ENCODE measurements at places on chromosomes 1 and 21.

- no peak for DNase-seq
Observed at GRCh38 chr1:1628754-1629429, 3.1 kb upstream of the MMP23B start.

GRCh38 chr1:192817246-192817645 lies 8.4 kb downstream of the RGS2 start:
- no peak for DNase-seq

- DNase-seq, result no peak
Observed at GRCh38 chr1:8740034-8740449, 77.4 kb downstream of the RERE start.

GRCh38 chr1:211378844-211379243 lies 52.2 kb downstream of the TRAF5 start:
- DNase-seq, result no peak

DNA sequence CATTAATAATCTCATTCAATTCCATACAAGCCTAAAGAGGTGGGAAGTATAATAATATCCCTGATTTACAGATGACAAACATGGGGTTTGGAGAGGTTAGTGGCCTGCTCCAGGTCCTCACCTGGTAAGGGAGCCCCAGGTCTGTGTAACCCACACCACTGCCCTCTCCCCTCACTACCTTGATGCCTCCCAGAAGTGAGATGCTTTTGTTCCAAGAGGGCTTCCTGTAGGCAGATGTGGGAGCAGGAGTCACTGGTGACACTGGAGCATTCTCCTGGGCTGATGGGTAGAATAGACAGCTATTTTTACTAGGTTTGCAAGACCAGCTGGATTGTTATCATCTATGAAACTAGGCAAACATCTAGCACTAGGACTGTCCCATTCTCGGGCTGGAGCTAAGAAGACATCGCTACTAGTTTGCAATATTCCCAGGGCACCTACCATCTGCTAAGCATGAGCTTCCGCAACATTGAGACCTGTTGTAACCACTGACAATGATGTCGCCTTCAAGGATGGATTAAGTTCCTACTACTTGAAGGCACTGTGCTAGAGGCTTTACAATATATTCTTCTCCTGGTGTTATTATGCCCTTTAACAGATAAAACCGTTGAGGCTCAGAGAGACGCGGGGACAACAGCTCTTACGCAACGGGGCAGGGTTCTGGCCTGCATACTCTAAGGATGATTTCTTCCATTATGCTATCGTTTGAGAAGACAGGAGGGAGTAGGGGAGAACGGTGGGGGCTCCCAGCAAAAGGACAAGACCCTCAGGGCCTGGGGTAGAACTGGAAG lies 35.0 kb downstream of the BATF3 start:
- no peak for DNase-seq

GRCh38 chr1:29636936-29637335 lies 400.6 kb downstream of the PTPRU start:
- DNase-seq, result no peak

DNA sequence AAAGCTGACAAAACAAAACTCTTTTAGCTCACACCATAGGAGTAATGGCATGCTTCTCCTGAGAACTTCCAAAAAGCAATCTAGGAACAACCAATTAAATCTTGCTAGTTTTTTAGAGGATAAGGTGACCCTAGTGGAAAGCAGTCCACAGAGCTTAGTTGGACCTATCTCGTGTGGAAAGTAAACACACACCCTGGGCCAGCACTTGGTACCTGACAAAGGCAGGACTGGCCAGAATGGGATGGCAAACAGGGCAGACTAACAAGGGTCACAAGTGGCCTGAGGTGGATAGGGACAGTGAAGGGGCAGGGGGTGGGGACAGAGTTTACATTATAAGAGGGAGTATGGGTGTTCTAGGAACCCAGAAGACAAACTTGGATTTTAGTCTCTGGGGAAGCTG lies 22.0 kb downstream of the FMO4 start:
- DNase-seq, result no peak

- no peak for DNase-seq
Observed at GRCh38 chr1:154751690-154752089, 118.4 kb downstream of the KCNN3 start.

- no peak for DNase-seq
Observed at GRCh38 chr1:200739702-200740570, 1.2 kb downstream of the CAMSAP2 start.

DNA sequence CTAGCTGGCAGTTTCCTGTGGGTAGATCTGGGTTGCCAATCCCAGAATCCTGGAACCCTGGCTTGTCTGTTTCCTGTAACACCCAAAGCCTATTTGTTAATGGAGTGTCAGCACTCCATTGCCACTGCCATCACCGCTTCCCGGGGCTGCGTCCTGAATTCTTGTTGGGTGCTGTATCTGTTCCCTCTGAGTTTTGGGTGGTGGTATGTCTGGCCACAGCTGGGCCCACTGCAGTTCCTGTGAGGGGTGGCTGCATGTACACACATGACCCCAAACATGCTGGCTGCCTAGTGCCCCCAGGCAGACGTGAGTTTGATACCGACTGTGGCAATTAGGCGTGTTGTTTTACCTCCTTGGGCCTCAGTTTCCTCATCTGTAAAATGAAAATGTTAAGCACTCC lies 29.3 kb downstream of the NAV1 start:
- no peak for DNase-seq

DNA sequence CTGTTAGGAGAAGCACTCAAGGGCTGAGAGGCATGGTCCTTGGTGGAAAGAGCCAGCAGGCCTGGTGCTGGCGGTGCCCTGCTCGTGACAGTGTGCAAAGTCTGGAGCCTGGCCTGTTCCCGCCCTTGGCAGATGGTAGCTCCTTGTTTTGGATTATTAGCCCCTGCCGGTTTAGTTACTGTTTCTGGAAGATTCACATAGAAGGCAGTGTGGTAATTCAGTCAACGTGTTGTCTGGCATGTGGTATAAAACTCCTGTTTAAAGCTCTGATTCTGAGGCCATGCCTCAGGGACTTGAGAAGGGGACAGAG lies 6.8 kb downstream of the PKNOX1 start:
- no peak for DNase-seq

GRCh38 chr1:165403835-165404482 lies 41.0 kb downstream of the RXRG start:
- no peak for DNase-seq

- DNase-seq, result peak; percentile 54
Observed at GRCh38 chr1:12658531-12659453, 14.9 kb downstream of the AADACL4 start.

GRCh38 chr1:169338617-169339016 lies 29.0 kb downstream of the NME7 start:
- no peak for DNase-seq

GRCh38 chr21:45357436-45358260 lies 47.3 kb upstream of the COL18A1 start:
- no peak for DNase-seq

GRCh38 chr21:21084179-21084578 lies 86.0 kb downstream of the NCAM2 start:
- no peak for DNase-seq

GRCh38 chr1:36149973-36150295 lies 648 bp upstream of the TRAPPC3 start:
- no peak for DNase-seq

DNA sequence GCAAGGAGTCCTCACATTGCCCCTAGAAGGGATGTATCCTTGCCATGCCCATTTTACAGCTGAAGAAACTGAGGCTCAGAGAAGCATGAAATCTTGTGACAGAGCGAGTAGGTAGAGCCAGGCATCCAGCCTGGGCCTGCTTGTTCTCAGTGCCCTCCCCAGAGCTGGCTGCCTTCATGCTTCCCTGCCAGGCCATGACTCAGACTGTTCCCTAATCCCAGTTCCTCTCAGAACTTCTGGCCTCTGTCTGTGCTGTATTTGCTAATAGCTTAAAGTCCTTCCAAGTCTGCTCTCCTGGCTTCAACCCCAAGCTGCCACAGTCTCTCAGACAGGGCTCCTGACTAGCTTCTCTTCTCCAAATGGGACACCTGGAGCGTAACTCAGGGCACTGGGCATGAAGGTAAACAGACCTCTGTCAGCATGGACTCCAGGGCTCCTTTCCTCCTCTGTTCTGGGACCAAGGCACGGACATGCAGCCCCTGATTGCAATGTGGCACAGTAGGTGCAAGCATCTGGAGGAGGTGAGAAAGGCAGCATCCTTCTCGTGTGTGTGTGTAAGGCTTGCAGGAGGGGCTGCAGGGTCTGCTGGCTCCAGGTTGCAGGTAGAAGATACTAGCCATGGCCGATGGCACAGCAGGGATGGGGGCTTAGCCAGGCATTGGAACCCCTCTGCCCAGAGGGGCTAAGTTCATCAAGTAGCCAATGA lies 122.7 kb downstream of the HMGB4 start:
- DNase-seq, result no peak

- no peak for DNase-seq
Observed at GRCh38 chr1:248858096-248858890, 592 bp downstream of the ZNF692 start.

- DNase-seq, result no peak
Observed at GRCh38 chr1:185969028-185969427, 234.8 kb downstream of the HMCN1 start.

DNA sequence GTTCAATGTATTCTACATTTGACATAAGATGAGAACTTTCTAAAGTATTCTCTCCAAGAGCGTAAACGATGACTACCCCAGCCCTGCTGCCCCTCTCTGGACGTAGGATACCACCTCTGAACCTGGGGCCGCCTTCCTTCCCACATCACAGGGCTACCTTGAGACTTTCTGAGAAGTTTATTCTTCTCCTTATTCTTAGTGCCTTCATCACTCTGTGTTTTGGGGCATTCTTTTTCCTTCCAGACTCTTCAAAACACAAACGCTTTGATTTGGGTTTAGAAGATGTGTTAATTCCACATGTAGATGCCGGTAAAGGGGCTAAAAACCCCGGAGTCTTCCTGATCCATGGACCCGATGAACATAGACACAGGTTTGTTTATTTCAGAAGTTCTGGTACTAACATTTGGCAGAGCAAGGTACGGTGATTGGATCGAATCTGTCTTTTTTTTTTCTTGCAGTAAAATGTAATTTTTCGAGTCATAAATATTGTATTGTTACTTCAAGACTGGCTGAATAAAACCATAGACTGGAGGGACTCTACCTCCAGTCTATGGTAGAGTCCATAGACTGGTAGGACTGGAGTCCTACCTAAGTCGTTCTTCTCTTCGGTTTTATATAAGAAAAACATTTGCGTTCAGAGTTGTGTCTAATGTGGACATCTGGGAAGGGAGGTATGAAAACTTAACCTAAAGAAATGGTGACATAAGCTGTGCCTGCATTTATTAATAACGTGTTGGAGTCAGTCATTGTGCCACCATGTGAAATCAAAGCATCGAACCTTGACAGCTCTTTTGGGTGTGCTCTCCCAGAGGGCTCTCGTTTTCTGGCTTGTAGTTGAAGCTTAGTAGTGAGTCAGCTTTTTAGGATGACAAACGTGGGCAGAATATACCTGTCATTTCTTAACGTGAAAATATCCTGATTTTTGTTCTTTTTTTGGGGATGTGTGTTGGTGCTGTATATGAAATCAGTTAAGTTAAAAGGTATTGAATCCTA lies 1.2 kb downstream of the MAN1A2 start:
- DNase-seq, result no peak

DNA sequence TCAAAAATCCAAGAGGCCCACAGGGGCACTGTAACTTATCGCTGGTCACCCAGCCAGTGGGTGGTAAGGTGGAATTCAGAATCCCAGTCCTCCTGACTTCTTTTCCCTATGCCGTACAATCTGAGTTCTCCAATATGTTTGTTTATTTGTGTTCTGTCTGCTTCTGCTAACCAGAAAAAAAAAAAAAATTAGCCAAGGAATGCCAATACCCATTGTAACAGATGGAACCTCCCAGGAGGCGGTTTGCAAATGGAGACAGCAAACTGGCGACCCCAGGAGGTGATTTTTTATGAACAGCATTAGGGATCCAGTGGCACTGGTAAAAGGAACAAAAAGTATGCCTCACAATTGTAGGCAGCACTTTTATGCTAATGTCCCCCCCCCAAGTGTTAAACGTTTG lies 189.0 kb upstream of the FGGY start:
- no peak for DNase-seq

DNA sequence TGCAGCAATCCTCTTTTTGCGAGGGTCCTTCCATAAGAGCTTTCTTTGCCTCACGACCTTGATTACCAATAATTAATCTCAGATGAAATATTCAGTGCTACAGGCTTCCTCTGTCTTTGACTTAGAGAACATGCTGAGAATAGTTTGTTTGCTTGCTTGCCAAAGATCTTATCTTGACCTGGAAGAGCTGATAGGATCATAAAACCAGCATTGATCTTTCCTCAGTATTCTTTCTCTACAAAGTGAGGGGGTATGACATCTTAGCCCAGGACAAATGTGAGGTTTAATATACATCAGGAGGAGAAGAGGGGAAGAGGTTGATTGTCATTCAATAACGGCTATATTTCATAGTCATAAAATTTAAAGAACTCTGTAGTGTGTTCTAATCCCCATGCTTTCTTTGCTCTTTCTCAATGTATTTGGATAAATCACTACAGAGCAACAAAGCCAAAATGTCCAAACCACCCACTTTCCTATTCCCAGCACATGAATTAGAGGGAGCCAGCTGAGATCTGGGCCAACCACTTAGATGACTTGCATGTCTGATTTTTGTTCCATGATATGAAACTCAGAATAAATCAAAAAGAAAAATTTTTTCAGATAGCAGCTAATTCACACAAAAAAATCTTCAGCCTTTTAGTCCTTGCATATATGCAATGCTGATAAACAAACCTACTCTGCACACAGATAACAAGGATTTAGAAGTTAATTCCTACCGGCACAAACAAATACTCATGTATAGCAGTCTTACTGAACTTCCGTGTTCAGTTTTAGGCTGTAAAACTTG lies 50.5 kb upstream of the IPO9 start:
- no peak for DNase-seq

DNA sequence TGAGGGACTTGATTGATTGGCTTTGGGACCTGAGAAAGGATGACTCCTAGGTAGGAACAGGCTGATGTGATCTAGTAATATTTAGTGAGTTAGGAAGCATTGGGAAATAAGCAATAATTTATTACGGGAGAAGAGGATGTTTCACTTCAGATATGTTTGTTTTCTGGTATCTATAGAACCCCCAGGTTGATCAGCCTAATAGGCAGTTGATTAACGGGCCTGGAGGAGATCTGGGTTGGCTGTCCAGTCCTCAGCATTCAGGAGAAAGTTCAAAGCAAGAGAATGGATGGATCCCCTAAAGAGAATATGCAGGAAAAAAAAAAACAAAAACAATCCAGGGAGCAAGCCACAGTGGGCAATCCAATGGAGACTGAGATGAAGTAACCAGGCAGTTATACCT lies 48.2 kb upstream of the AKT3 start:
- DNase-seq, result no peak

- no peak for DNase-seq
Observed at GRCh38 chr1:189971656-189972055, 506.0 kb downstream of the BRINP3 start.

- no peak for DNase-seq
Observed at GRCh38 chr1:204259782-204260181, 46.0 kb upstream of the GOLT1A start.

GRCh38 chr1:1399872-1400575 lies 889 bp upstream of the CCNL2 start:
- DNase-seq, result no peak

DNA sequence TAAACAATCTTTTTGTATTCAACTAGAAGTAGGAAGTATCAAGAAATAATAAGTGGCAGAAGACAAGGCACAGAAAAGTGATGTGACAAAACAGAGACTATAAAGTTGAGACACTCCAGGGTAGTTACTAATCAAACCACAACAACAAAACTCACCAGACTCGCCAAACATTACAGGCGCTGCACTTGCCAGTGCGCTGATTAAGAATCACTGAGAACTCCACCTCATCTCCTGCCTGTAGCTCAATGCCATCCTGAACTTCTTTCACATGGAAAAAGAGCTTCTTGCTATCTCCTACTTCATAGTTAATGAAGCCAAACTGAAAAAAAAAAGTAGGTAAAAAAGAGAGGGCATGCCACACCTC lies 2.8 kb upstream of the NRAS start:
- no peak for DNase-seq
